ENCODE measurements at places on chromosomes 11 and 22.

- no peak for DNase-seq
Measured at GRCh38 chr11:118370774-118371173, 11.4 kb downstream of the UBE4A start.

GRCh38 chr11:76599041-76600013, 71.2 kb downstream of the LRRC32 start:
- no peak for DNase-seq

- no peak for DNase-seq
Measured at GRCh38 chr11:94011478-94011877, 9.7 kb upstream of the HEPHL1 start.

DNA sequence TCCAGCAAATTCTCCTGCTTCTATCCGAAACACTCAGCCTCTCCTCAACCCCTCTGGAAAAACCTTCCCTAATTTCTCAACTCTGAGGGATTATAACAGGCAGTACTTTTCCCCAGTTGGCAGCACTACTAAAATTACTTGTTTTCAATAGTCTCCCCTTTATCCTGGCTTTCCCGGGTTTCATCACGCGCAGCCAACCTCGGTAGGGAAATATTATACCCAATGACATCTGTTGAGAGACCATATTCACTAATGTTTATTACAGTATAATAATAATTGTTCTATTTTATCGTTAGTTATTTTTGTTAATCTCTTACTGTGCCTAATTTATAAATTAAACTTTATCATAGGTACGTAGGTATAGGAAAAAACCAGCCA, 330 bp upstream of the POLD3 start:
- no peak for DNase-seq

DNA sequence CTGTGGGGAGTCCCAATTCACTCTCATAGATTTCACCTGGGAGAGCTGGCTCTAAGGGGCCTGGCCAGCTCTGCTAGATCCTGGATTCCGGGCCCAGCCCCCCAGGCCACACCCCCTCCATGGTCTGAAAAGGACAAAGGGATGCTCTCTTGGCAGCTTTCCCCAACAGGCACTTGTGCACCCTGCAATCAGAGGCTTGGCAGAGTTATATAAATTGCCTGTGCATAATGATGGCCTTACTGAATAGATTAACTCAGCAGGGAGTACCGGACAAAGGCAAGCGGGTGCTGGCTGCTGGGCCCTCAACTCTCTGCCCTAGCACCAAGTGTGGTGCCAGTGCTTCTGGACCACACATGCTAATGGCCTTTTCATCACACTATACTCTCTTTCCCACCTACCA, 461.6 kb downstream of the BUD13 start:
- DNase-seq = no peak

DNA sequence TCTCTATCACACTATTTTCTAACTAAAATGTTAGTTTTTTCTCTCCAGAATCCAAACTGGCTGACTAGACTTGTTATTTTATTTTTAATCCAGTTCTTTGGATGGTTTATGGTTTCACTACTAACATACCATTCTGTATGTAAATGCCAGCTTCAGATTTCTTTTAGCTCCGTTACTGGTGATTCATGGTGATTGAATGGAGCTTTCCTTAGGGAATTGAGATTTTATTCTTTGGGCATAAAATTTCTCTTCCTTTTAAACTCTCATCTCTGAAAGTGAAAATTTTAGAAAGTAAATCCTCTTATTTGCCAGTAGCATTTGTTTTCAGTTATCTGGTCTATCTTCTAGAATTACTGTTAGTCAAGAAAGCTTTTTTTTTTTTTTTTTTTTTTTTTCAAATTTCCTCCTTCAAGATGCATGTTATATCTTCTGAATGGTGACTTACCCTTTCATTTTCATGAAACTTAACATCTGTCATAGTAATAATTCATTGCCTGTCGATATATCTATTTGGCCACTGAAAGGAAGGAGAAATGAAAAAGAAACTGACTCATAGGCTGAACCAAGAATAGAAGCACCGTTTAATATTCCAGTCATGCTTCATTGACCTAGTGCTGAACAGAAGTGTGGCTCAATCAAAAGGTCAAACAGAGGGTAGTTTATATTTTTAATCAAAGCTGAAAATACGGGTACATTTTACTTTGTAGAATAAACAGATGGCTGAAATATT, 6.4 kb downstream of the ENDOD1 start:
- no peak for DNase-seq

DNA sequence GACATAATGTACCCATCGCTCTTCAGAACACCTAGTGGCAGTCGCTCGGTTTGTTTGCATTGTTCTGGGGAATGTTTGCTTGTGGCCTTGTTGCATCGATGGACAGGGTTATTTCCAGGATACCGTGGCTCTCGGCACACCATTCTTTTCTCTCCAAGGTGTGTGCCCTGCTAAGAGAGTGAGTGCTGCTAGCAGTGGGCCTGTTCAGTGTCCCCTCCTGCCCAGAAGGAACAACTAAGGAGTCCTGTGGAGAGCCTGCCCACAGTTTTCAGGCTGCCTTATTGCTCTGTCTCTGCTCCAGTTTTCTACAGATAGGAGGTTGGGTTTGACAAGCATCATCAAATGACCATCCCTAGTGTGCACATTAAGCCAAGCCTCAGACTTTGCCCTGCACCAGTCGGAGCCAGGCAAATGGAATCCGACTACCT, 1.4 kb downstream of the CRY2 start:
- no peak for DNase-seq

GRCh38 chr11:78346799-78347198, 70.8 kb downstream of the GAB2 start:
- DNase-seq = no peak

GRCh38 chr11:122734848-122735496, 79.5 kb downstream of the UBASH3B start:
- DNase-seq = no peak

DNA sequence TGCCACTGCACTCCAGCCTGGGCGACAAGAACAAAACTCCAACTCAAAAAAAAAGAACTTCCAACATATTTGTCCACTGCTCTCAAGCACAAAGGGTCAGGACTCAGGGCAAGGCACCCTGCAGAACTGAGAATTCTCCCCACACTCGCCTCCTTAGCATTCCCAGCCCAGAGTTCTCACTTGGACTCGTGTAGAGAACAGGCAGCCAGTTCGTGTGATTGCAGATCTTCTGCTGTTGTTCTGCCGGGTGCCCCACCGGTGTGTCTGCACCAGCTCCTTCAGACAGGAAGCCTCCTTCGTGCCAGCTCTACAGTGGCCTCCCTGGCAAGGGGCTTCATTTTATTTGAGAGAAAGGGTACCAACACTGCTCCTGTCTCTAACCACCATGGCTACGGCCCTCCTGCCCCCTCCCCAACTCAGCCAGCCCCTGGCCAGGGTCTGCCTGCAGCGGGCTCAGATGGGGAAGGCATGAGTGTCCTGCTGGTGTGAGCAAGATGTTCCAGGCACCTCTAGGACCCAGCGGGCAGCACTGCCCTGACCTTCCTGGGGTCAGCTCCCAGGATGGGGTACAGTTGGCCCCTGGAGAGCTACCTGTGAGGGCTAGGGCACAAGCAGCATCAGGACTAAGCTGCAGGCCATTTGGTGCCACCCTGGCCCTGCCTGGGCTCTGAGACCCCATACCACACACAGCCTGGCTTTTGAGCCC, 19.5 kb upstream of the SCGB1A1 start:
- DNase-seq = no peak

GRCh38 chr22:16717699-16718558, 107.3 kb downstream of the XKR3 start:
- no peak for DNase-seq

Measured in stimulated activated CD4-positive, alpha-beta T cell treated with anti-CD3 and anti-CD28 coated beads, Interleukin-1b, Interleukin-23, amount 100 ng/mL, for 1 hour (primary cell).